ENCODE measurements at places on chromosomes 11 and 22. TPM values are rescaled to one million over a fixed set of nuclear protein-coding genes. Genes with fewer than 3 reads are reported as not detected.

KRTAP5-7 gene
- 5.8 TPM for total RNA-seq

GRCh38 chr11:7522546-7522945 is 8.7 kb downstream of the PPFIBP2 start:
- DNase-seq: no peak

- peak; percentile 10 for DNase-seq
Measured at GRCh38 chr22:30863081-30863833, 105.3 kb downstream of the MORC2 start.

DNA sequence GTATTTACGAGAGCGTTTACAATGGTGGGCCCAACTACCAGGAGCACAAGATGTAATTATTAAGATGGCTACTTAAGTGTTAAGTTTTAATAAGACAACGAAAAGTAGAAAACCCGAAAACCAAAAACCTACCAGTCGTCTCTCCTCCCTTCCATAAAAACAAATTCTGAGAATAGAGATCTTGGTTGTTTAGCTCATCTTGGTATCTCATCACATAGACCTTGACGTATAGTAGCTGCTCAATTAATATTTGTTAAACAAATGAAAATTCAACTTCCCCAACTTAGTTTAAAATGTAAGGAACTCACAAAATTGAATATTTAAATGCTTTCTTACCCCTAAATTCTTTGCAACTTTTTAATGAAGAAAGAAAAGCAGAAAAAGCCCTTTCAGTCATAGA is 669 bp downstream of the KDM4D start:
- DNase-seq: no peak

APOA4 gene
- total RNA-seq: not detected

- DNase-seq: no peak
Measured at GRCh38 chr22:47123006-47123826, 360.8 kb downstream of the TBC1D22A start.

NXPE4 gene
- total RNA-seq: not detected

THY1 gene
- 4.5 TPM for total RNA-seq

- no peak for DNase-seq
Measured at GRCh38 chr22:44442851-44443595, 55.0 kb downstream of the RTL6 start.

IL18 gene
- total RNA-seq: 20.0 TPM

GRCh38 chr11:72617080-72617762 is 57.0 kb downstream of the PDE2A start:
- DNase-seq: peak; percentile 74

DDX25 gene
- not detected for total RNA-seq

DNA sequence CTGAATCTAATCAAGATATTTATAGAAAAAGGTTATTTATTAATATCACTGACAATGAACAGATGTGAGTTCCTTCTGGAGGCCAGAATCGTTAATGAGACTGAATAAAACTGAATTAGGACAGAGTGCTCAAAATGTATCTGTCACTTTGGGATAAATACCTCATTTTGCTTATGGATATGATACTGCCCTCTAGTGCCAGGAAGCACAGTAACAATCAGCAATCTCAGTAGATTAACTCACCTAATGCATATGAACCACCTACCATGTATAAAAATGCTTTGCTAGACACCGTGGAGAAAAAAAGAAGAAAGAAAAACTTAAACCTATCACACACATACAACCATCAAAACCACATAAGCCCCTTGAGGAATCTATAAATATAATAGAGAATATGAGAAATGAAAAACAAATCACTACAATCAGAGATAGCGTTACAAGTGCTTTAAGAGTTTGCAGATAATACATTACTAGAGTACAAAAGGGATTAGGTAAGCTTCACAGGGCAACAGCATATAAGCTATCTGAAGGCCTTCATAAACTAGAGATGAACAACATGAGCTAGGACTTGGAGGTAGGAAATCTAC is 117.4 kb downstream of the SGSM3 start:
- DNase-seq: no peak

SPINDOC gene
- total RNA-seq: 13.0 TPM

SERPING1 gene
- total RNA-seq: 302 TPM

- DNase-seq: no peak
Measured at GRCh38 chr11:119885067-119885466, 156.1 kb upstream of the NECTIN1 start.

- no peak for DNase-seq
Measured at GRCh38 chr11:126968915-126969314, 31.7 kb downstream of the KIRREL3 start.

DNA sequence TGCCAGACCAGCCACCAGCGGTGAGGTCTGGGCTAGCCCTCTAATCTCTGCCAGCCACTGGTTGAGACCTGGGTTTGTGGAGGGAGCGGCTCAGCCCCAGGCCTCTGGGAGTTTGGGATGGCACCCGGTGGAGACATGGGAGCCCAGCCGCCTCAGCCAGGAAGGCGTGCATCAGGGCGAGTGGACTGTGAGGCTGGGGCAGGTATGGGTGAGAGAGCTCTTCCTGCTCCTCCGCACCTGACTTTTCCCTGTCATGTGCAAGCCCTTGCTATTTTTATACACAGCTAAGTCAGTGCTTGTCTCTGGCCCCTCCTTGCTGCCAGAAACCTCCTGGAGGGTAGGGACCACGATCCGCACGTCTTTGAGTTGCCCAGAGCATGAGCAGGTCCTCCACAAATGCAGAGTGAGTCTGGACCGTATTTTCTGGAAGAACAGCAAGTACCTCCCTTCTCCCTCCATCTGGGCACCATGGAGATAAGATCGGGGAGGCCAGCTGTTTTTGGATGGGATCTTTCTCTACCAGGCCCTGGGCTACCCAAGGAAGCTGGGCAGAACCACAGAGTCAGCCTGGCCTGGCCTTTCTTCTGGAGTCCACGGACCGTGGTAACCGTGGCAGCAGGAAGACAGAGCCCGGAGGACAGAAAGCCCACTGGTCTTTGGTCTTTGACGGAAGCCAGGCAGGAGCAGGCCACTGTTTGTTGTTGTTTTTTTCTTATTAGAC is 53.3 kb downstream of the IGLL1 start:
- DNase-seq: no peak

GRCh38 chr11:469684-470560 is 19.8 kb downstream of the PTDSS2 start:
- DNase-seq: no peak

- no peak for DNase-seq
Measured at GRCh38 chr11:46528445-46529094, 65.3 kb downstream of the AMBRA1 start.

- no peak for DNase-seq
Measured at GRCh38 chr11:9132203-9132878, 40.9 kb upstream of the SCUBE2 start.

DNA sequence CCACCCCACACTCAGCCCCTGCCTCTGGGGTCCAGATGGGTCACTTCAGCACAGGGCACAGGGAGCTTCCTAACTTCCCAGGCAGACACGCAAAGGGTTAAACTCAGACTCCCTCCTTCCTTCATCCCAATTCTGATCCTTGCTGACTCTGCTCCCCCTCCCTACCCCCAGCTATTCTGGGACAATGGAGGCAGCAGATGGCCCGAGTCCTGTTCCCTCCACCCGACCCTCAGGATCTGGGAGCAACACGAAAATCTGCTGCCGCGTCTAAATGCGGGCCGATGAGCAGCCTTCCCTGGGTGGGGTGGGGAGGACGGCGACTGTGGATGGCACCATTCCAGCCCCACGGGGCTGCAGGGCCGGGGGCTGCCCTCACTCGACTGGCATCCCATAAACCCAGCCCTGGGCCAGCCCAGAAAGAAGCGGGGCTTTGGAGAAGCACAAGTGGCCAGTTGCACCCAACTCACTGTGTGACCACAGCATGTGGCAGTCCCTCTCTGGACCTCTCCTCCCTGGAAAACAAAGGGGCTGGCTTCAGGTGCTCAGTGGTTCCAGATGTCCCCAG is 18.7 kb downstream of the MFNG start:
- no peak for DNase-seq

DNA sequence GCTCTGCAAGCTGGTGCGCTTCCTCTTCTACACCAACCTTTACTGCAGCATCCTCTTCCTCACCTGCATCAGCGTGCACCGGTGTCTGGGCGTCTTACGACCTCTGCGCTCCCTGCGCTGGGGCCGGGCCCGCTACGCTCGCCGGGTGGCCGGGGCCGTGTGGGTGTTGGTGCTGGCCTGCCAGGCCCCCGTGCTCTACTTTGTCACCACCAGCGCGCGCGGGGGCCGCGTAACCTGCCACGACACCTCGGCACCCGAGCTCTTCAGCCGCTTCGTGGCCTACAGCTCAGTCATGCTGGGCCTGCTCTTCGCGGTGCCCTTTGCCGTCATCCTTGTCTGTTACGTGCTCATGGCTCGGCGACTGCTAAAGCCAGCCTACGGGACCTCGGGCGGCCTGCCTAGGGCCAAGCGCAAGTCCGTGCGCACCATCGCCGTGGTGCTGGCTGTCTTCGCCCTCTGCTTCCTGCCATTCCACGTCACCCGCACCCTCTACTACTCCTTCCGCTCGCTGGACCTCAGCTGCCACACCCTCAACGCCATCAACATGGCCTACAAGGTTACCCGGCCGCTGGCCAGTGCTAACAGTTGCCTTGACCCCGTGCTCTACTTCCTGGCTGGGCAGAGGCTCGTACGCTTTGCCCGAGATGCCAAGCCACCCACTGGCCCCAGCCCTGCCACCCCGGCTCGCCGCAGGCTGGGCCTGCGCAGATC is 16.5 kb downstream of the P2RY2 start:
- DNase-seq: no peak

DNA sequence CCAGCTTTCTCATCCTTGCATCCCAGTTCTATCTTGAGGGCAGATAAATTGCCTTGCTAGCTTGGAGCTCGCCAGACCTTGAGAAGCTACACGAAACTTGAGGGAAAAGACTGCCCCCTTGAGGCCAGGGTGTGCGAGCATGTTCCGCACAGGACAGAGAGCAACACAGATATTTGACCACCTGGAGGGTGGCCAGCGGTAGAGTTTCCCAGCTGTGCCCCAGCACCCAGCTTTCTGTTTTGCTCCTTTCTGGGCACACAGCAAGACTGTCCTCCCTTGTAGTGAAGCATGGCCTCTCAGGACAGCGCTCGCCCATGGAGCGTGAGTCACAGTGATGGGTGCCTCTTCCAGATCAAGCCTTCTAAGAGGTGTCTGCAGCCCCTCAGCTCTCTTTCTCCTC is 23.5 kb downstream of the SPATA19 start:
- DNase-seq: peak; percentile 66

GRCh38 chr11:96154802-96155520 is 188.0 kb downstream of the MAML2 start:
- no peak for DNase-seq

- no peak for DNase-seq
Measured at GRCh38 chr22:39182478-39183030, 30.1 kb upstream of the CBX7 start.

GRCh38 chr11:121426476-121427399 is 25.4 kb upstream of the SORL1 start:
- no peak for DNase-seq

GRCh38 chr11:116339306-116340098 is 433.3 kb downstream of the BUD13 start:
- no peak for DNase-seq

DNA sequence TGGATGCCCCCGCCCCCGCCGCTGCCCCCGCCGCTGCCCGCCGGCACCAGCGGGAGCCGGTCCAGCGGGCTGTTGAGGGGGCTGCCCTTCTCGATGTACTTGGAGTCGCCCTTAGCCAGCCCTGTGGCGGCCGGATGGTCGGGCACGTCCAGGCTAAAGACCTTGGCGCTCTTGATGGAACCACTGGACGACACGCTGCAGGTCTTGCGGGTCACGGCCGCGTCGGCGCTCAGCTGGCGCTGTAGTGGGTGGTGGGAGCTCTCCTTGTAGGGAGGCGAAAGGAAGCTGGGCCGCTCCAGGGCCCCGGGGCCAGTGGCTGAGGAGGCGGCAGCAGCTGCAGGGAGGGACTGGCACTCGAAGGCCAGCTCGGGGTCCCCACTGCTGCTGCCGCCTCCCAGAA is 53.8 kb downstream of the ELFN2 start:
- DNase-seq: no peak

GLYATL1 gene
- 2.4 TPM for total RNA-seq

DNA sequence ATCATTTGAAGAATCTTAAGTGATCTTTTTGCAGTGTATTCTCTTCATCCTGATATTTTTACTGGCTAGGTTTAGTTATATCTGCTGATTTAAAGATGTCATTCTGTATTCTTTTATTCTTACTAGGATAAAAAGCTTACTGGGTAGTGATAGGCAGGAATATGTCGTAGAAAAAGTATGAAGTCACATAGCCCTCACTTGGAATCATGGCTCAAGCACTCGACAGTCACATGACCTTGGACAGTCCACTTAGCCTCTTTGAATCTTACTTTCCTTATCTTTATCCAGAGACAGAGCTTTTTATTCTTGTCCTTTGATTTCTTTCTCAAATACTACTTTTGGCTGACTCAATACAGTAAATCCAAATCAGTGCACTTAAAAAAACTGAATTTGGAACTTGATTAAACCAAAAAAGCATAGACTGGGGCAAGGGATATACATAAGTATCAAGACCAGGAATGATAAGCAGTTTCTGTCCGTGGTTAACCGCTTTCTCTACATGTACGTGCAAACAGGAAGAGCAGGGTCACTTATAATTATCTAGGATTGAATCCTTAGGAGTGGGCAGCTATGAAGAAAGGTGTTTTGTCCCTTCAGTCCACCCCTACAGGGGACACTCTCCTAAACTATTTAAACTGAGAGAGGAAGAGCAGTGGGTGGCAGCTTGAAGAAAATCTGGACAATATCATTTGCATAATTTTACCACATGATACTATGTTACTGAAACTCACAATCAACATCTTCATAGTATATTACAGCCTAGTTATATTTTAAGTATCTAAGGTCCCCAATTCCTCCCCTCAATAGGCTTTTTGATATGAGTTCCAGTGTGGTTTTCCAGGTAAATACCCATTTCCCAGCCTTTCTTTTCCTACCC is 8.0 kb downstream of the MMP7 start:
- no peak for DNase-seq

OR2D2 gene
- total RNA-seq: 1.0 TPM

SHISAL1 gene
- total RNA-seq: 4.0 TPM

TEX12 gene
- 0.68 TPM for total RNA-seq

- DNase-seq: no peak
Measured at GRCh38 chr22:30872285-30873041, 96.1 kb downstream of the MORC2 start.

OR4A47 gene
- total RNA-seq: not detected

DNA sequence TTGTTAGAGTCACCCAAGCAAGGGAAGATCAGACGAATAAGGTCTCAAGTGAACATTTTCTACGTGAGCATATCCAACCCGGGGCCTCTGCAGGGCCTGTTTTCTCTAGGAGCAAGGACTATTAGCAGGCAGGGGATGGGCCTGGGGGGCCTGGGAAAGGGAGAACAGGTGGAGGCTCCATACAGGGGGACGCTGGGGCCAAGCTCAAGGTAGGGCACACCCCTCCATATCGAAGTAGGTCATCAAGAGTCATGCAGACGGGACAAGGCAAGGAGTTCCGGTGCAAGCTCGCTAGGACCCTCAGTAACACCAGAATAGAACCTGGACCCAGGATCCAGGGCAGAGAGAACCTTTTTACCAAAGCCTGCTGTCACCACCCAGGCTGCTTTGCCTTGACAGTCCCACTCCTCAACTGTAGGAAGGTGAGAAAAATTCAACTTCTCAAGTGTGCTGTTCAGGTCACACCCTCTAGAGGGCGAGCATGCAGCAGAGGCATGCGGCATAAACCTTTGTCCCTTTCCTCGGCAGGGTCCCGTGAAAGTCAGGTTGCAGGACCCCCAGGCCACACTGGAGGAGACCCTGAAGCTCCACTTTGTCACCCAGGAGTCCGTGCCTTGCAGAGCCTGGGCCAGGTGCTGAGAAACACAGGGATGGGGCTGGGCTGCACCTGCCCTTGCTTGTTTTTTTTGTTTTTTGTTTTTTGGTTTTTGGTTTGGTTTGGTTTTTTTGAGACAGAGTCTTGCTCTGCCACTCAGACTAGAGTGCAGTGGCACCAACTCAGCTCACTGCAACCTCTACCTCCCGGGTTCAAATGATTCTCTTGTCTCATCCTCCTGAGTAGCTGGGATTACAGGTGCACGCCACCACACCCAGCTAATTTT is 8.6 kb upstream of the APOBEC3B start:
- no peak for DNase-seq
